ENCODE measurements at places on chromosomes 6 and 20.

DNA sequence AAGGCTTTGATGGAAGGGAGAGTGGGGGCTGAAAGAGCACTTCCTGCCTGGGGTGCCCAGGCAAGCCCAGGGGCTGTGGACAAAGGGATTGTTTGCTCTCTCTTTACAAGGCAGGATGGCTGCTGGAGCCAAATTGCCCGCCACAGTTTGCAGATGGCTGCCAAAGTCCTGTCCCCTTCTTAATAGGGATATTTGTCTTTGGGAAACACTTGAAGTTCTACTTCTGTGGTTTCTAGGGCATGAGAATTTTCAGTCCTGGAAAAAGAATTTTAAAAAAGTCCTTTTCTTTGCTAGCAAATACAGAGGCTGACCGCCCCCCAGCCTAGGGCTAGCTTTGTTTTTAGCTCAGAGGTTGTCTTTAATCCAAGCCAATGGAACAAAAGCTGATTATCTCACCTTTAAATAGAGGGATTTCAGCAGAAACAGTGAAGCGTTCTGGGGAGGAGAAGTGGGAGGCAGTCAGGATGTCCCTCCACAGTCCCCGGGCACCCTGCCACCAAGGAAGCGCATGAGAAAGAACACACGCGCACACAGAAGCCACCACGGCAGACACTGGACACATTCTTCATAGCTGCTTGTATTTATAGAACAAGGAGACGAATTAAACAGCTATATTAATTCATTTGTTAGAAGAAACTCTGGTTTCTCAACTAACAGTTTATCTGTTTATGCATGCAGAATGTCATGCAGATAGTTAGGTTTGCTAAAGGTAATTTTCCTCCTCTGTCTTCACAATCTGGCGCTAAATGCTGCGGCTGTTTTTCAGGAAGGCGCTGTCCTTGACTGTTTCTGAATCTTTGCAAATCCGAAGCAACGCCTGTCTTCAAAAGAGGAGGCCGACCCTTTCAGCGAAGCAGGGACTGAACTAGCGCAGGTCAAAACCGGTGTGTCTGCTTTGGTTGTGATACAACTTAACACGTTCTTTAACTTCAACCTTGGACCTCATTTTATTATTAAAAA is 736.9 kb downstream of the QKI start:
- DNase-seq: no peak

DNA sequence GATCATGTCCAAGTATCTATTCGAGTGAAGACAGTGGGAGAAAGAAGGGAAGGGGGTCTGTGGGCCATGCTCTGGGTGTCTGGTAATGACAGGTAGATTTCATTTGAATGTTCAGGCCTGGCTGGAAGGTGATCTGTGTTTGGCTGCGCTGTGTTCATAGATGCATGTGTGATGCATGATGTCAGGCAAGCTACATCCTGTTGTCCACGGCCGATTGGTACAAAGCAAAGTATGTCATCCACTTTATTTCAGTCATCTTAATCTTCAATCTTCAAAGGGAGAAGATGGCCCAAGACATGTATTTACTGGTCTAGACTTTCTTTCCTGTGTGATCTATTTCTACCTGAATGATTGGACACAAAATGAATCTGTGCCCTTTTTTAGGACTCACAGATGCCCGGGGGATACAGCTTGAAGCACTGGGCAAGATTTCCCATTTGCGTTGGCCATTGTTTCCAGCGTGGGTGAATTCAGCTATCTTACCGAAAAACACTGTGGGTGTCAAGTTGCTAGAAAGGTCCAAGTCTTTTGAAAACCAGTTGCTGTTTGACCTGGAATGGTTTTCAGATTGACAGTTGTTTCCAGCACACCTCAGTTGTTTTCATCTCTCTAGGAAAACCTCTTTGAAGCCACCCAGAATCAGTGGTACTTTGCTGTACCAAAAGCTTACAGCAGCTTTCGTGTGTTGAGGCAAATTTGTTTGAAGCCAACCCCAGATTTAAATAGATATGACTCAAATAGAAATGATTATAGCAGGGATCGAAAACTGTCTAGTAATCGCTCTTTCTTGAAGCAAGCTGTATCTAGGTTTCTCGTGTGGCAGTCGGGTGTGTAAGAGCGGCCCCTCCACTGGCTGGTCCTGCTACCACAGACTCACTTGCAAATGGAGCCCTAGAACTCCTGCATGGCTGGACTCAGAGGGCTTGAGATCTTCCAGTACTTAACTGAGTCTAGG is 27.2 kb downstream of the DUSP22 start:
- DNase-seq: no peak

GRCh38 chr6:89084954-89085353 is 4.4 kb downstream of the PNRC1 start:
- DNase-seq: no peak

DNA sequence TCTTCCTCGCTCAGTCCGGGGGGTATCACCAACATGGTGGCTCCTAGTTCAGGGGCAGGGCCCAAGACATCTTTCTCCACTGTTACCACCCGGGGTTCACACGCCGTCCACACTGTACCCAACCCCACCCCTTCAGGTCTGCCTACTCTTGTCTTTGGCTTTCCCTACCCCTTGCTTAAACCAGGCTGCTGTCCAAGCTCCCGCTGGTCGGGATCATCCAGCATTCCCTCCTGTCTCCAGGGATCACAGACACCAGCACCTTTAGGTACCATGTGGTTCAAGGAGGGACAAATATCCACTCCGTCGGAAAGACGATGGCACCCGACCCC is 395 bp downstream of the NELFE start:
- no peak for DNase-seq

DNA sequence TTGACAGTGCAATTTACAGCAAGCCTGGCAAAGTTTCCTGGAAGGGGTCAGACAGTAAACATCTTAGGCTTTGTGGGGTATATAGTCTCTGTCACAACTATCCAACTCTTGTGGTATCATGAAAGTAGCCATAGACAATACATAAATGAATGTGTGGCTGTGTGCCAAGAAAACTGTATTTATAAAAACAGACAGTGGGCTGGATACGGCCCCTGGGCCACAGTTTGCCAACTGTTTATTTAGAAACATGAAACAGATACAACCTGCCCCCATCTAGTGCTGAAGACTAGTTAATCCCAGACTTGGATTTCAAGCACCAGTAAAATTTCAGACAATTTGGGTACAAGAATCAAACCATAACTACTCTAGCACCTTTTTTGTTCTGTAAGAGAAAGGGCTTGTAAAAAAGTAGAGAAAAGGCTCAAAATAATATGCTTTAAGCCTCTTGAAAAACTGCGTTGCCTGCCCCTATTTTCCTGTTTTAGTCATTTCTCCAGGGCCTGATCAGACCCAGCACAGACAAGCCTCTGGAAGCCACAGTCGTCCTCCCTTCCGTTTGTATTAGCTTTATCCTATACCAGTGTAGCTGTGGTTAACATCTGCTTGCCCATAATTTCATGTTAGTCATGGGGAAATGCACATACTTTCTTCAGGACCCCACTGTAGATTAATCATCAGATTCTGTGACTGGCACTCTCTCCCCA is 30.8 kb downstream of the JAG1 start:
- no peak for DNase-seq
